ENCODE measurements at places on chromosomes 1 and 21.

DNA sequence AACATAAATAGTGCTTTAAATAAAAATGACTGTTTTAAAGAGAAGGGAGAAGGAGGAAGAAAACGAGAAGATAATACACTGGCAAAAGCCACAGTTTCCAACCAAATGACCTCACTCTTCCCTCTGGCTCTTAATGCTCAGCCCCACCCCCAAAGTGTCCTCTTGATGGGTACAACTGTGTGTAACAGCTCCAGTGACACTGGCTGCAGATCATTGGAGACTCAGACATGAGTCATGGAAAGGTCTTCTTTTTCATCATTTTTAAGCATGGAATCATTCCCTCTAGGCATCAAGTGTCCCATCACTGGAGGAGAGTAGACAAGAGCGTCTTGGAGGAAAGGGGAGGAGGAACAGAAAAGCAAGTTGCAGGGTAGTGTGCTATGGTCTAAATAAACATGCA, 333.0 kb downstream of the PAPPA2 start:
- DNase-seq: no peak

DNA sequence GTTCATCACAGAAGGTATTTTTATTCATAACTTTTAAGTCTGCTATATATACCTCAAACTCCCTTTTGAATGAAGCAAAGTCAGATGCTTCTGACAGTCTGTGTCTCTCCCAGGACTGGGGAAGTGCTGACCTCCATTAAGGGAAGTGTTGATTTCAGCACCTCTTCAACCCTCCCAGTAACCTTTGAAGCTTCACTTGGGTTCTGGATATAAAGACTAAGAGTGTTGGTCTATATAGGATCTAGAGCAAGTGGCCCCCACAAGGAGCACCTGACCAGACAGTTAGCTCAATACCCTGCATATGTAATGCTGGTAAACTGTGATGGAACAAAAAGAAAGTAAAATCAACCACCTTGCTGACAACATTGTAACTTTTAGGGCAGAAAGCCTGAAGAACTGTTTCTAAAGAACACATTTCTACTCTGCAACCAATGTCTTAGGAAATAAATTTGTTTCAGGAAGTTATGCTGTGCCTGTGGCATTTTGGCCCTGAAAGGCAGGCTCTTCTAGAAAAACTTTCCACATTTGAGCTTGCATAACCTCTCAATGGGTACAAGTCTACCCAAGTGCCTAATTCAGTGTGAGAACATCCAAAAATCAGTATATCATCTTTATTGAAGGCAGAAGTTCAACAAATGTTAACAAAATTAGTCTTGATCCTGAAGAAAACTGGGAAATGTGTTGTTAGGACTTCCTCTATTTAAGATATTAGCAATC, 865 bp upstream of the PTPN22 start:
- DNase-seq: peak; percentile 37

DNA sequence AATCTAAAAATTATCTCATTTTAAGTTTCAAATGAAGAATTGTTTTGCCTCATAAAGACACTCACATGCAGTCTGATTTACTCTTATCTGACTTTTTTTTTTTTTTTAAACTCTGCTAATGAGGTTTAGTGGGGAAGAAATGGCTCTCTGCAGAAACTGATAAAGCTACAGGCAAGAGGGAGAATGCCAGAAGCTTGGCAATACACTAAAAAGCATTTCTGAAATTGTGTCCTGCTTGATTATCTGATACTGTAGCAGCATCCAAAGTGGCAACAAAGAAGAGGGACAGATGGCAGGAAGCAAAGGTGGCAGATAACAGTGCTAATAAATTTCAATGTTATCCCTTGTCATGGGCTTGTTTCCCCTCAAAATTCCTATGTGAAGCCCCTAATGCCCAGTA, 1744.9 kb downstream of the NCAM2 start:
- DNase-seq: no peak

GRCh38 chr1:152347116-152347728, 12.6 kb downstream of the FLG2 start:
- peak; percentile 71 for DNase-seq

GRCh38 chr1:18532390-18533170, 51.9 kb downstream of the KLHDC7A start:
- DNase-seq: no peak

DNA sequence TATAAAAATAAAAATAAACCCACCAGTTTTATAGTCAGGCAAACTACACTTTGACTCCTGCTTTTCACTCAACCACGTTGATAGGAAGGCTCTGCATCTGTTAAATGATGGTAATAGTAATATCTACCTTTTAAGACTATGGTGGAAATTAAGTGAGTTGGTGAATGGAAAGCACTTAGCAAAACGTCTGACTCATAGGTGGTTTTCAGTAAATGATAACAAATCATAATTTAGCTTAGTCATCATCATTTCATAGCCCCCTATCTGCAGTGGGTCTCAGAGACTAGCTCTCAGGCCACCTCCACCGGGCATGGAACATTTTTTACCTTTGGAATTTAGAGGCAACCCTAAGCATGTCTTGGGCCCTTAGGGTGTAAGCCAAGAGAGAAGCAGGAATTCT, 160.0 kb downstream of the PDE4B start:
- no peak for DNase-seq

GRCh38 chr1:191963781-191964455, 194.3 kb upstream of the RGS18 start:
- DNase-seq: no peak

DNA sequence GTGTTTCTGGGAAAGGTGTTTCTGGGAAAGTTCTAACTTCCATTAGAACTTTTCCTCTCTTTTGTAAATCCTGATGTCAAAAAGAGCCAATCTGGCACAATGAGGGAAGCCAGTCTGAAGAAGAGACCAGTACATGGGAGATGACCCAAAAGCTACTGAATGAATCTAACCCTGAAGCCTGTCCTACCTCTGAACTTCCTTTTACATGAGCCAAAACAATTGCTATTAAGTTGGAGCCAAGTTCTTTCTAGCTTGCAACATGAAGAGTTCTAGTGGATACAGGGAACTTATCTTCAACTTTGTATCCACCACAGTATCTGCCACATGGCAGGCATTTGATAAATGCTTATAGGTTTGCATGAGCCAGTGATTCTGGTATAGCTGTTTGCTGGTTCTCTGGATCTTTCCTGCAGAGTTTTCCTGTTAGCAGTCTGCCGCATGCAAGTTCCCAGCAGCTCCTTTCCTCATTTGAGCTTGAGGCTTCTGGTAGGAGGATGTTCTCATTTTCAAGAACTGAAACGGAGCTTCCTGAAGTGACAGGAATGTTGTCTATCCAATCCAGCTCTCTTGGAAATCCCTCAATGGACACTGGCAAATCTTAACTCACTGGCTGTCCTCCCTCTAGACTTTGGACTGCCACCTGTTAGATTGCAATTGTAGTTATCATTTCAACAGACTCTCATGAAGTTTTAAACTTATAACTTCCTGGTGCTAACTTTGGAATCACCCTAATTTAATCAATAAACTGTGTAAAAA, 73.1 kb upstream of the LPGAT1 start:
- DNase-seq: no peak

- no peak for DNase-seq
Observed at GRCh38 chr21:16568661-16569060, 838.9 kb downstream of the USP25 start.

- DNase-seq: no peak
Observed at GRCh38 chr21:43985690-43986251, 26.3 kb upstream of the TRAPPC10 start.

DNA sequence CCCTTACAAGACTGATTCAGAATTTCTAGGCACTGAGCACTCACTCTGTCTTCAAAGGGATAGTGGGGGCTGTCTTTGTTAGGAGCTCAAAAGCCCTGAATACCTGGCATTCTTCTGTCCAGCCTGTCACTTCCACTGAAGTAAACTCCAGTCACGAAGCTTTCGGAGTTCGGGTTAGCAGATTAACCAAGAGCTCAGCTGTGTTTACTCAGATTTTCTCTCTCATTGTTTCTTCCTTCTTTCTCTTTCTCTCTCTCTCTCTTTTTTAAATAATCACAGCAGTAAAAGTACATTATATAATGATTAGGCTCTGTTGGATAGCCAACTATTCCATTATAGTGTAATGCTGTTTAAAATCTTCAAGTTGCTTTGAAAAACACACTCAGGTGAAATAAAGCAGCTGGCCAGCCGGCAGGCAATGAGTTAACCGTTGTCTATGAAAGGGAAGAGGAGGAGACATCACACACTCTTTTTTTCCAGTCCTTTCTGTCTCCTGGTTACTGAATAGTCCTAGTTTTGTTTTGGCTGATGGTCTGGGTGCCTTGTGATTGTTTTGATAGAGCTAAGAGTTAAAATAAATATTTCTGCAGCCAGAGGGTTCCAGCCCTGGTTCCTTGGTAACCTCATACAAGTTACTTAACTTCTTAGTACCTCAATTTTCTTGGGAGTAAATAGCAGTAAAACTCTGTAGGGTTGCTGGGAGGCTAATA, 89.8 kb downstream of the ADSS2 start:
- no peak for DNase-seq

- no peak for DNase-seq
Observed at GRCh38 chr1:183734543-183735036, 70.3 kb upstream of the RGL1 start.

DNA sequence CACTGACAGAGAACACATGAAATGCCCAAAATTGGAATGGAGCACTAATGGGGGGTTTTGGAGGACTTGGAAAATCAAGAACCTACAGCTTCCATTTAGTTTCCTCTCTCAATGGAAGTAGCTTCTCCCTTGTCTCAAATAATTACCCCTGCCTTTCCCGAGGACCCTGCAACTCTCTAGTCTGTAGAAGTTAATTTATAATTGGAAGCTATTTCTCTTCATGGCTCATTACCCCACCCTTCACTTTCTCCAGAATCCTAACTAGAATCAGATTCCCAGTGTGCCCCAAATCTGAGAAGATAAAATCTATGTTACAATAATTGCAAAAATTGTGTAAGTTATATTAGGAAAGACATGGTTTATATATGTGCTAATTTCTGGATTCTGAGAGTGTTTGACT, 181.5 kb upstream of the ATP1B1 start:
- no peak for DNase-seq

- no peak for DNase-seq
Observed at GRCh38 chr1:104905322-104905721, 1155.6 kb downstream of the AMY1C start.

GRCh38 chr21:35226968-35227744, 178.1 kb upstream of the RUNX1 start:
- peak; percentile 62 for DNase-seq

DNA sequence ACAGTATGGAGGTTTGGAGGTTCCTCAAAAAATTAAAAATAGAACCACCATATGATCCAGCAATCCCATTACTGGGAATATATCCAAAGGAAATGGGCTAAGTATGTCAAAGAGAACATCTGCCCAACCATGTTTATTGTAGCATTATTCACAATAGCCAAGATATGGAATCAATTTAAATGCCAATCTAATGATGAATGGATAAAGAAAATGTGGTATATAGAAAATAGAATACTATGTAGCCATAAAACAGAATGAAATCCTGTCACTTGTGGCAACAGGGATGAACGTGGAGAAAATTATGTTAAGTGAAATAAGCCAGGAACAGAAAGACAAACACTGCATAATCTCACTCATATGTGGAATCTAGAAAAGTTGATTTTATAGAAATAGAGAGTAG, 201.7 kb upstream of the AJAP1 start:
- DNase-seq: no peak

- DNase-seq: no peak
Observed at GRCh38 chr1:211035821-211036380, 98.0 kb downstream of the KCNH1 start.

GRCh38 chr1:116540088-116540487, 30.7 kb downstream of the CD58 start:
- no peak for DNase-seq

DNA sequence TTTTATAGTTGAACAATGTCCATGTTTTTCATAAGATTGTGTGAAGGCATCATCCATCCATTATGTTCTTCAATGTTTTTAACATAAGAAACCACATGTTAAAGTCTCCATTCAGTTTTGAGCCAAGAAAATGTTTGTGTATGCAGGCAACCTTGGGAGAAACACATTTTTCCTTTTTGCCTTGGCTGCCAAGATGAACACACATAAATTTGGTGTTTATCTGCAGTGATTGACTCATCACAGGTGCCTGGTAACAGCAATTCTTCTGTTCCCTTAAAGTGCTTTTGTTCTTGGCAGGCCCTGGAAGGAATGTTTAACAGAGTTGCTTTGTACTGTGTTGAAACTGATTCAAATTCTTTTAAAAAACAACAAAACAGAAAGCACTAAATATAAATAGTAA, 709.9 kb upstream of the ADGRL4 start:
- no peak for DNase-seq

DNA sequence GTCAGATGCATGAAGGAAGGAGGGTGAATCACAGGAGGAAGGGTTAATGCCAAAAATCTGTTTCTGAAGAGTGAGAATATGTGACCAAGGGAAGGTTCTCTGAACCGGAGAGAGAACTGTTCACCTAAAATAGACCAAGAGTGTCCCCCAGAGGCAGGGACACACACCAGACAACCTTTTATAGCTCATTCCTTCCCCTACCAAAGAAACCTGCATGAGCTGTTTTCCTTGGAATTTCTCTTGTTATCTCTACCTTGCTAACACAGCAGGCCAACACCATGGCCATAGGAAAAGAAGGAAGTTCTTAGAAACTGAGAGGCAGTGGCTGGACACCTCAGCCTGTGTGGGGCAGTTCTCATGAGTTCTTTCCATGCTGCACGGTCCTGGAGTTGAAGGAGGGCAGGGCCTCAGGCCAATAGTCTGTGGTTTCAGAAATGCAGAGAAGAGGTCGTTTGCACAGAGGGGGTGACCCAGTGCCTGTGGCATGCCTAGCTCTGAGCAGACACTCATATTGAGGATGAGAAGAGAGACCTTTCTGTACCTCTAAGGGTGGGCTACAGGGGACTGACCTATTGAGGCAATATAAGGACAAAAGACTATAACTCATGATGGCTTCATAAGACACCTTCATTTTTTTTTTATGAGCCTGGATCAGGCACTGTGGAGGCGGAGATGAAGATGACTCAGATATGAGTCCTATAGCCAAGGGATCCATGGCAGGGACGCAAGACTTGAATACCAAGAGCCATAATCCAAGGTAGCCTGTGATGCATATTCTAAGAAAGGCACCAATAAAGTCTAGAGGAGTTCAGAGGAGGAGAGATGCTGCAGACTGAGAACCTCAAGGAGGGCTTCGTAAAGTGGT, 39.4 kb downstream of the IGFN1 start:
- DNase-seq: no peak

- DNase-seq: no peak
Observed at GRCh38 chr1:44985747-44986359, 542 bp downstream of the EIF2B3 start.

DNA sequence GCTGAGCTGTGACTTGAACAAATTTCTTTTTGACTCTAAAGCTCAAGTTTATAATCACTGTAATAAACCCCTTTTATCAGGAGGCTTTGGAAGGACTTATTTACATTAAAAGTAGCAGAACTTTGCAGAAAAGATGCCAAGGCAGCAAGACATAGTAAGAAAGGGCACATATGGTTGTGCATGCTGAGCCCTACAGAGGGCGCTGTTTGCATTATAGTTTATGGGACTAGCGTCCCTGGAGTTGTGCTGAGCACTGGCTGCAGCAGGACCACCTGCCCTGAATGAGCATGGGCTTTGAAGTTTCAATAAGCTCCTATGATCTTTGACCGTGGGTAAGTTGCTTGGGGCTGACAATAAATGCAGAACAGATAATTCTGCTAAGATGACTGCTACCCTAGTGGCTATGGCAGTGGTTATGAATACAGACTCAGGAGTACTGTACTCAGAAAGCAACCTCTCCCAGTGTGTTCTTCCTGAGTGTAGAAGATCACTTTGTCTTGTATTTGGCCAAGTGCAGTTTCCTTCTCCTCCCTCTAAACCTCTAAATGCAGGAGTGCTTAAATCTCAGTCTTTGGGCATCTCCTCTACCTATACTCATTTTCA, 45.4 kb upstream of the USP1 start:
- peak; percentile 31 for DNase-seq
